ENCODE measurements at places on chromosomes 5 and 9. TPM values are rescaled to one million over a fixed set of nuclear protein-coding genes. Genes with fewer than 3 reads are reported as not detected.

GRCh38 chr9:131178382-131178781 lies 53.0 kb downstream of the NUP214 start:
- DNase-seq: peak; percentile 87

The ZNF169 gene
- total RNA-seq: 7.4 TPM

The CA9 gene
- not detected for total RNA-seq

The CKMT2 gene
- total RNA-seq: 8.2 TPM

DNA sequence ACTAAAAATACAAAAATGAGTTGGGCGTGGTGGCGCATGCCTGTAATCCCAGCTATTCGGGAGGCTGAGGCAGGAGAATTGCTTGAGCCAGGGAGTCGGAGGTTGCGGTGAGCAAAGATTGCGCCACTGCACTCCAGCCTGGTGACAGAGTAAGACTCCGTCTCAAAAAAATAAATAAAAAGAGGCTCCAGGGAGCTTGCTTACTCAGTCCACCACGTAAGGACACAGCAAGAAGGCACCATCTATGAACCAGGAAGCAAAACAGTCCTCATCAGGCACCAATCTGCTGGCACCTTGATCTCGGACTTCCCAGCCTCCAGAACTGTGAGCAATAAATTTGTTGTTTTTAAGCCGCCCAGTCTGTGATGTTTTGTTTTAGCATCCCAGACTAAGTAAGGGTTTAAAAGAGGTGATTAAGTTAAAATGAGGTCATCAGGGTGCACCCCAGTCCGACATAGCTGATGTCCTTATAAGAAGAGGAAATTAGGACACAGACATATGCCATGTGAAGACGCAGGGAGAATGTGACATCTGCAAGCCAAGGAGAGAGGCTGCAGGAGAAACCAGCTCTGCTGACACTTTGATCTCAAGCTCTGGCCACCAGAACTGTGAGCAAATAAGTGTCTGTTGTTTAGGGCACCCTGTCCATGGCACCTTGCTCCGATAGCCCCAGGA lies 45.9 kb downstream of the C9orf50 start:
- DNase-seq: no peak

The BAAT gene
- total RNA-seq: 0.58 TPM

DNA sequence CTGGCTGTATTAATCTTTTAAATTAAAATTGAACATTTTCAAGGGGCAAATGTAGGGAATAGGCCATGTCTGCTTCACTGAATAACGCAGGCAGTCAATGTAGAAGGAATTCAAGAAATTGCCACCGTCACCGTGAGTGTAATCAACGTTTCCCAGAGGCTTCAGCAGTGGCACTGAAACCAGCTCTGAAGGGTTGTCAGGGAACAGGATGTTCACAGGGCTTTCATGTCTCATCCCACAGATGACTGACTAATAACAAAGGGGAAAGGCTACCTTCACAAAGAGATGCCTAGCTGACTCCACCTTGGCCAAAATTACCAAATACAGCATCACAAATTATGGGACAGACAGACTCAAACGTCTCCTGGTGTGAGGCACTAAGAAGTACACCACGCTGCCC lies 70.4 kb upstream of the SIMC1 start:
- DNase-seq: no peak

DNA sequence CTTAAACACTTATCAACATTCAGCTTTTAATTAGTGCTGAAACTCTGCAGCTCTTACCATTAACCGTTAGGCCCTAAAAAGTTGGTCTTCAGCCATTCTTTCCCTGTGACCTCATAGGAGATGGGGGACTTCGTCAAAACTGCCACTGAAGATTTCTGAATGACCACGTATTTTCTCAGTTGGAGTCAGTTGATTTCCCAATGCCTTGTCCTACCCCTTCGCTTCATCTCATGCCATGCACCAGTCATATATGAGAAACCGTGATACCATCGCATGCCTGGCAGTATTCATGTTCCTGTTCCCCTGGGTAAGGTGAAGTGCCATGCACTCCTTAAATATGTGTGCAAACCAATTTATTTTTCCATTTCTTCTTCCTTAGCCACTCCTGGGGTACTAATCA lies 10.8 kb upstream of the ZFR start:
- DNase-seq: no peak

GRCh38 chr5:78855026-78855425 lies 130.1 kb downstream of the ARSB start:
- no peak for DNase-seq

GRCh38 chr5:172868924-172869591 lies 35.0 kb downstream of the ERGIC1 start:
- DNase-seq: no peak

DNA sequence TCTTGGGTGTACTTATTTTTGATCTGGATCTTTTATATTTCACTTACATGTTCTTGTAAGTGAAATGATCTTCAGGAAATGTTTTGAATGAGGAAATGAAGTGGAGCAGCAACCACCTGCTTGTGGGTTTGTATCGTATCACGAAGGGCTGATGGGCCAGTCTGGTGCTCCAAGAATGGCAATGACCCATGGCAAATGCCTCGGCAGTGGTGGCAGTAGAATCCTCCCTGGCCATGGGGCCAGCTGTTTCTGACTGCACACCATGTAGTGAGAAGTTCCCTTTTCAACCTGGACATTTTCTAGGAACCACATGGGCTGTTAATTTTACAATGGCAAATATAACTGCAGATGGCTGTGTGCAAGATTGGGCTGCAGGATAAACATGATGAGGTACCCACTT lies 29.9 kb downstream of the MAT2B start:
- no peak for DNase-seq

The ACER2 gene
- total RNA-seq: 11.6 TPM

DNA sequence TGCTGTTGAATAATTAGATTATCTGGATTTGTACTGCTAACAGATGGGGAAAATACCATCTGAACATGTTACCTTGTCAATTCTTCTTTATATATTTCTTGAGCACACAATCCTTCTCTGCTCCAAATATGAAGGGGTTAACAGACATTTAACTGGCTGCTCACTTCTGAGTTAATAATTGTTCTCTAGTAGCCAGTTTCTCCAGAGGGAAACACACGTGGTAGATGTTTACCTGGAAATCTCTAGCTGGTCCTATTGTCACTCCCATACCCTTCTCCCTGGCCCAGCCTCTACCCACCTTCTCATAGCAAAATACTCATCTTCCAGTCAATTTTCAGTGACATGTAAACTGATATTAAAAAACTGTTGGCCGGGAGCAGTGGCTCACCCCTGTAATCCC lies 101.5 kb upstream of the ZNF462 start:
- DNase-seq: no peak

DNA sequence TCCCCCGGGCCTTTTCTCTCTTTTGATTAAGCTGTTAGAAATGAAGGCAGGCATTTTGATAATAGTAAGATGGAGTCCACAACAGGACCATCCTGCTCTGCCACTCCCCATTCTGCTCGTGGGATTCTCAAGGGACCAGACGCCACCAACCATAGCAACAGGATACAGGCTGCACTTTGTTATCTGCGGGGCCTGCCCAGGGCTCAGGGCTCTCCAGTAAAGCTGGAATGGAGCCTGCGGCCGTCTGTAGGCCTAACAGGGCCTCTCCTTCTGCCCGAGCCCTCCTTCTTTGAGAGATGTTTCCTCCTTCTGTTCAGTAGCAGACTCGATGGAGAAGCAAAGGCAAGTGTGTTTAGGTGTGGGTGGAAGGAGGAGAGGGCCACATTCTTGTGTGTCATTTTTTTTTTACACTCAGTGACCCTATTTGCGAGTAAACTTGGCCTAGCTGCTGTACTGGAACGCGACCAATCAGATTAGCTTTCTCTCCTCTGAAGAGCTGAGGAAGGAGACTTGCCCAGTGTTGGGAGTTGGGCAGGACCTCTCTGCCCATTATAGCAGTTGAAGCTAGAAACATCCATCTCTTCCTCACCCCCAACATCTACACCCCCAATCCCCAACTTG lies 8.9 kb upstream of the EPB41L4B start:
- peak; percentile 38 for DNase-seq

DNA sequence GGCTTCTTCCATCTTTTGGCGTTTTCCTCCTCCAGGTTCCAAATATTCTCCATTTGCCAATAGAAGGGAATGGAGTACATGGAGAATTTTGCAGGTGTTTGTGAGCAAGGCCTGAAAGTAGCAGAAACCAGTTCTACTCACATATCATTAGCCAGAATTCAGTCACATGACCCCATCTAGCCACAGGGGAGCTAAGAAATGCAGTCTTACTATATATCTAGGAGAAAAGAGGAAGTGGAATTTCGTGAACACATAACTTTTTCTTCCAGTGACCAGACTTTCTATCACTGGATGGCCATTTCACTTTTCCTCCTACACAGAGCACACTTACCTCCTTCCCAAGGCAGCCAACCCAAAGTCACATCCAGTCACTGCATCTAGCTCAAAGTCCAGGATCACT lies 55.1 kb downstream of the LOX start:
- no peak for DNase-seq

- no peak for DNase-seq
These were observed 57.7 kb upstream of the RPS23 start for GRCh38 chr5:82335806-82336205.

- DNase-seq: no peak
These were observed 17.7 kb upstream of the ANXA1 start for GRCh38 chr9:73133921-73134407.

The SPATA31C1 gene
- 0.08 TPM for total RNA-seq

DNA sequence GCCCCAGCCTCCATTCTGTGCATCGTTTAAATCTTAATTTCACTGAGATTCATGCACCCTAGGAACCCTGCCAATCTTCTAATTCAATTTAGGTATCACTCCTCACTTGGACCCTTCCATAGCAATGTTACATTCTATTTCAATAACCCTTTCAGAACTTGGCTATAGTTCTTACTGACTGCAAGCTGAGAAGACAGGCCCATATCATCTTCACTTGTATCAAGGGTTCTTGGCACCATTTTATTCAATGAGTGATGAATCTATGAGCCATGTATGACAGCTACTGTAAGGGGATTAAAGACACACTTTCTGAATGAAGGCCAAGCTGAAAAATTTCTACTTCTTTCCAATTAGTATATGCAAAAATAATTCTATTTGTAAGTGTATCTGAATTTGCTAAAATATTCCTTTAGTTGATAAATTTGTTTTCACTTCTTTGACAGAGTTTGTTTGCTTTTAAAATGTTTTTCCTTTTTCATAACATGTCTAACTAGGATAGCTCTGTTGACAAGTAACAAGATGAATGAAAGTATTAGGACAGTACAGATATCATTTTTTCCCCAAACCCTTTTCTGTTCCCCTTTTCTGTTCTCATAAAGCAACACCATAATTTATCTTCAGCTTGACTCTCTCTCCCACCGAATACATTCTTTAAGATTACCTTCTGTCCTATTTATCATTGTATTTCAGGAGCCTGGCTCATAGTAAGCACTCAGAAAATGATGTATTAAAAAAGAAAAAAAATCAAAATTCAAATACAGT lies 9.6 kb downstream of the ITGA2 start:
- no peak for DNase-seq

- DNase-seq: no peak
These were observed 15.0 kb downstream of the GLIPR2 start for GRCh38 chr9:36151316-36152210.

The OR13C4 gene
- not detected for total RNA-seq

- DNase-seq: peak; percentile 22
These were observed 1.7 kb upstream of the PSAT1 start for GRCh38 chr9:78295177-78295575.

- DNase-seq: no peak
These were observed 253.9 kb upstream of the TYRP1 start for GRCh38 chr9:12439267-12439666.

DNA sequence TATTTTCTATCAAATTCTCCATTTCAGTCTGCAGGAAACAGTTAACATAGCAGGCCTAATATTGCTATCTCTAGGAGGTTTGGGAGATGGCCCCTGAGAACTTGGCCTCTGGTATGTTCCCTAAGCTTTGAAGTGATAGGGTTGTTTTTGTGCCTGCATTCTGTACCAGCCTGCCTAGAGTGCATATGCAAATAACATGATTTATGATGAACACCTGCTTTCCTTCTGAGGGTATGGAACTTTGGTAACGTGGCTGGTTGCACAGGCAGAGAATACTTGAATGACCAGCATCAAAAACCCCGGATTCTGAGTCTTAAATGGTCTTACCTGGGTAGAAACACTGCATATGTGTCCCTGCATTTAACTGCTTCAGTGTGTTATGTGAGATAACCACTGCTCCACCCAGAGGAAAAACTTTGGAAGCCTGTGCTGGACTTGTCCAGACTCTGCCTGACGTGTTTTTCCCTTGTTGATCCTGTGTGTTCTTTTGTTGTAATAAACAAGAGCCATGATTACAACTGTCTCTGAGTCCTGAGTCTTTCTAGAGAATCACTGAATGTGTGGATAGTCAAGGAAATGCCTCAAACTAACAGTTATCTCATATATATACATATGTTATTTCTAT lies 111.3 kb upstream of the ABCA1 start:
- DNase-seq: no peak

The TNFSF8 gene
- not detected for total RNA-seq

DNA sequence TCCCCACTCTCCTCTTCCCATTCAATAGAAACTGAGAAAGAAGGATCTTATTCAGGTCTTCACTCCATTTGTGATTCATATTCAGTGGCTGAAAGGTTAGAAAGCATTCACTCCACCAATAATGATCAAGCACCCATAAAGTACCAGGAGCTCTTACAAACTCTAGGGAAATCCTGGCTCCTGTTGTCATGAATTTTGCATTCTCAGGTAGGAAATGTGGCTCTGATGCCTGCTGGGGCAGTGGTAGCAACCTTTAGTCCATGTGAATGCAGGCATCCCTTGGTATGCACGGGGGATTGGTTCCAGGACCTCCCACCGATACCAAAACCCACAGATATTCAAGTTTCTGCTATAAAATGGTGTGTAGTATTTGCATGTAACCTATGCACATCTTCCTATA lies 3.6 kb upstream of the RORB start:
- DNase-seq: peak; percentile 76

DNA sequence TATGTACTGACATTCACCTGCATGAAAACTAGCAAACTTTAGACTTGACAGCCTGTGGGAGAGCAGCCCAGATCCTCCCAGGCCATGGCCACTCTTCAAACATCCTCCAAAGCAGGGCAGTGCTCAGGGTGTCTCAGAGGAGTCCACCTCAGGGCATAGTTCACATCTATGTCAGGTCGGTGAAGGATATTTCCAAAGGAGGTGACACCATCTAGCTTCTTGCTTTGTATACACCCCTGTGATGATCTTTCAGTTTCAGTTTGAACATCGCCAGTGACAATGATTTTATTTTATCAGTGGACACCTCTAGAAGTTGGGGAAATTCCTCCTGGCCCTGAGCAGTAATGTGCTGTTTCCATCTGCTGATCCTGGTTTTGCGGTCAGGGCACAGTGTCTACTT lies 20.1 kb downstream of the CDK20 start:
- DNase-seq: no peak

GRCh38 chr5:75509546-75509945 lies 1.9 kb downstream of the CERT1 start:
- DNase-seq: no peak

DNA sequence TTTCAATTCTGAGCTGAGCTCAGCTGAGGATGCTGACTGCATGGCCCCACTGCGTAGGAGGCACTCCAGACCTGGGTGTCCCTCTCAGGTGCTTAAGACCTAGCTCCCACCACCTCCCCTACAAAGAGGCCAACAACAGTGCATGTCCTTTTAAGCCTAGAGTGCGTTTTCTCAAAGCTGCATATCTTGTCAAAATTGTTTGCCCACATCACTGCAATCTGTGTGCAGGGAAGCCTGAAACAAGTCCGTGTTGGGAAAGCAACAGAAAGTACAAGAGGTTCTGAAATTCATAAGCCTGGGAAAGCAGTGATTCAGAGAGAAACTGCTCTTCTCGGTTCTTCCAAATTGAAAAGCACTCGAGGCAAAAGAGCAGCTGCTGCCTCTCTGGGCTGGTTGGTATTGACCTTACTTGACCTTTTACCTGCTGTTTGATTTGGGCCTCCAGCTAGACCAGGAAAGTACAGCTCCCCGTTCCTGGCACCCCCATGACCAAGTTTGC lies 238.4 kb downstream of the NR2F1-AS1 start:
- no peak for DNase-seq
